ENCODE measurements at places on chromosomes 3 and 15.
A peak's percentile ranks its signal among the peaks of the same experiment; 100 is the strongest.

GRCh38 chr15:35880896-35881295 is 334.9 kb upstream of the DPH6 start:
- no peak for DNase-seq

- DNase-seq: no peak
These were observed 2.6 kb downstream of the SLITRK3 start for GRCh38 chr3:165193366-165194254.

- DNase-seq: no peak
These were observed 887.5 kb downstream of the DIPK2A start for GRCh38 chr3:144859161-144859560.

GRCh38 chr15:63231706-63232105 is 42.3 kb downstream of the RAB8B start:
- no peak for DNase-seq

GRCh38 chr3:36862076-36862755 is 82.6 kb downstream of the TRANK1 start:
- DNase-seq: no peak

GRCh38 chr15:52337198-52337853 is 41.7 kb upstream of the MYO5C start:
- DNase-seq: no peak

DNA sequence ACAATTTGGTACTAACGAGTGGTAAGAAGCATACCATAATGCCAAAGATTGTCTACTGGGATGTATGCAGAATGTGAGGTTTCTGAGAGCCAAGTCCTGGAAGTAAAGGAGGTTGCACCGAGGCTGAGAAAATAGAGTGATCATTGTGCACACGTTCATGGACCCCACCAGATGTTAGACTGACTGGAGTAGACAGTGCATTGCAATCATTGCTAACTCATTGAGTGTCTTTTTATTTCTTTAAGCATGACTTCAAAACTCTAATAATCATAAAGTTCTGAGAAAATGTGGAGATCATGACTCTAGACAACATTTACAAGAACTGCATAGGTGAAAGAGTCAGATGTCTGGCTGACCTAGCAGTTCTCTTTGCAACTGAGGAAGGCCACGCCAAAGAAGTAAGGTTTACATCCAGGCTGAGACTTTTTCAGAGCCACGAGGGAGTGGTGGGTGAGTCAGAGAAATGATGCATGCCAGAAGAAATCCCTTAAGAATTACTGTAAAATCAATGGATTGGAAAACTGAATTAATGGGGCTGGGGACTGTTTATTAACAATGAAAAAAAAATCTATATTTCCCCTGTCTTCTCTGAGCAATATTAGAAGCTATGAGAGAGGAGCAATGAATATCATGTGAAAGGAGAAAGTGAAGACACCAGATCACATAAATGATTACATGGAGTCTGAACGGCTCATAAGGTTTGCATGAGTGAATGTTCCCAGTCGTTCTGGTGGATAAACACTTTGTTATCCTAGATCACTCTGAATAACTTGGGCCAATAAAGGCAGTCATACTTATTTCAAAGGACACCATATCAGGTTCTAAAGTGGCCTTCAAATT is 76.0 kb upstream of the SLC25A26 start:
- no peak for DNase-seq

DNA sequence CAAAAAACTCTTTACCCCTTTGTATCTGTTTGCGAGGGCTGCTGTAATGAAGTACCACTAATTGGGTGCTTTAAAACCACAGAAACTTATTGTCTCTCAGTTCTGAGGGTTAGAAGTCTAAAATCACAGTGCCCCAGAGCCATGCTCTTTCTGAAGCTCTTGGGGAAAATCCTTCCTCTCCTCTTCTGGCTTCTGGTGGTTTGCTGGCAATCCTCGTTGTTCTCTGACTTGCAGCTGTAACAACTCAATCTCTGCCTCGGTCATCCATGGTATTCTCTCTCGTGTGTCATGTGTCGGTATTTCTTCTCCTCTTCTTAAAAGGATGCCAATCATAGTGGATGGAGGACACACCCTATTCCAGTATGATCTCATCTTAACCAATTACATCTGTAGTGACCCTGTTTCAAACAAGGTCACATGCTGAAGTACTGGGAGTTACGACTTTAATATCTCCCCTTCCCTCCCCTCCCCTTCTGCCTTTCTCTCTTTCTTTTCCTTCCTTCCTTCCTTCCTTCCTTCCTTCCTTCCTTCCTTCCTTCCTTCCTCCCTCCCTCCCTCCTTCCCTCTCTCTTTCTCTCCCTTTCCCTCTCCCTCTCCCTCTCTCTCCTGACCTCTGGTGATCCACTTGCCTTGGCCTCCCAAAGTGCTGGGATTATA is 6.5 kb upstream of the ARL8B start:
- no peak for DNase-seq

- no peak for DNase-seq
These were observed 2.3 kb downstream of the EIF2AK4 start for GRCh38 chr15:39936187-39936586.

DNA sequence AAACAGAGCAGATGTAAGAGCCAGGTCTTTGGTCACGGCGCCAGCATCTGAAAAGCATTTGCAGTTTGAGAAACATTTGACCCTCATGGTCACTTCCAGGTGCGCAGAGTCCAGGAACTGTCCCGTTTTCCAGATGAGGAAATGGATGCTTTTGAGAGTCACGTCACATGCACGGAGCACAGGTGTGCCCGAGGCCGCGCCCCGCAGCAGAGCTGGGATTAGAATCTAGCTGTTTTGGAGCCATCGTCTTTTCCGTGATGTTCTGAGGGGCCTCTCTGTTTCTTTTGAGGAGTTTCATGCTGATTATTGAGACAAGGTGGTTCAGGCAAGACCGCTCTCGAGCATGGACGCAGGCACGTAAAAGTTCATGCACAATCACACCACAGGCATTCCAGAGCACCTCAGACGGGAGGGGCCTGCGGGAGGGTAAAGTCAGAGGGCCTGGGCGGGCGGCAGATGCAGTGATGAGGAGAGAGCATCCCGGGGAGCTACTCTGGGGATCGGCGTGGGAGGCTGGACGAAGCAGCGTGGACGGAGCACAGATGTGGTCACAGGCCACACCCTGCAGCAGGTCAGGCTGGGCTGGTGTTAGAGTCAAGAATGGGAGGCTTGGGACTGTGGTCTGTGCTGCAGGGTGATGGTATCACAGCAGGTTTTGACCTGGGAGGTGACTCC is 139.2 kb upstream of the MEF2A start:
- no peak for DNase-seq

DNA sequence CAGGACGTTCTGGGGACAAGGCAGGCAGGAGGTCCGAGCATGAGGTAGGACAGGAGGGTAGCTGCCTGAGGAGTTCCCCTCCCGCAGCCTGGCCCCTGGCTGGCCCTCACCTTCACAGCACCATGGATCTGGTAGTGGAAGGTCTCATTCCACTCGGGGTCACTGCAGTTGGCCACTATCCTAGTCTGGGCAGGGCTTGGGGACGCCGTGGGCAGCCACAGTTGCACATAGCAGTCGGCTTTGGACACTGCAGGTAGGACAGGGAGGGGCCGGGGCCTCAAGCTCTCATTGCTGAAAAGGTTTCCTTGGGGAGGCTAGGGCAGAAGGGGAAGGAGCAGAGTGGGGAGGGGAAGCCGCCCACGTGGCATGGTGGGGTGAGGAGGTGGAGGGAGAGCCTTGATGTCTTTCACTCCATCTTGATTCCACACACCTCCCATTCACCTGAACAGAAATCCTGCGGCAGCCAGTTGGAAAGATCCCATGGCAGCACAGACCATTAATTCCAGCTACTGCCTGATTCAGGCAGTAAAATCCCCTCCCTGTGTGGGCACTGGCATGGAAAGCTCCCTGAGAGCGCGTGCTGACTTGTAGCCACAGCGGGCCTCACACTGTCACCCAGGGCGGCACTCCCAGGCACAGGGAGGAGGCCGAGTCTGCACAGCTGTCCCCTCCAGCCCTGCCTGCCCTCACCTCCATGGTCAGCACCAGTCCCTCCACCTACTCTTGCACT is 2.1 kb downstream of the PLA2G4F start:
- DNase-seq: no peak

DNA sequence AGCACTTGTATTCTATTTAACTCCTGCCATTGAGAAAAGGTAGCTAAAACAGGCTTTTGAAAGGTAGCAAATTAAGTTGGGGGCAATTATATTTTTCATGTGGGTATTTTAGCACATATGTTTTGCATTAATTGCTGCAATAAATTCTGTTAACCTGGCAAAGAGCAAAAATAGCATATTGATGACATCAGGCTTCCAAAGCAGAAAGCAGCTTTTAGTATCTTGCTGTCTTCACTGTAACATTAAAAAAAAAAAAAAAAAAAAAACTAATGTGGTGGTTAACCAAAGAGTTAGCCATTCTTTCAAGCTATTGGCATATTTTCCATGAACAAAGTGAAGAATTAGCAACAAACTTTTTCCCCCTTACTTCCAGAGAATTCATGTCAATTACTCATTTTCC is 9.1 kb downstream of the EPHA3 start:
- no peak for DNase-seq

- peak; percentile 47 for DNase-seq
These were observed 21.4 kb downstream of the ROPN1B start for GRCh38 chr3:125990253-125990970.

GRCh38 chr3:22609139-22609538 is 594.0 kb upstream of the UBE2E2 start:
- no peak for DNase-seq

Measured in stimulated activated CD8-positive, alpha-beta memory T cell treated with anti-CD3 and anti-CD28 coated beads, Interleukin-4, amount 100 ng/mL, for 24 hours (primary cell).